ENCODE measurements at places on chromosomes 7 and 10.
A peak's percentile ranks its signal among the peaks of the same experiment; 100 is the strongest.

- no peak for DNase-seq
These were observed 58.0 kb downstream of the ABLIM1 start for GRCh38 chr10:114600057-114600456.

GRCh38 chr10:60237977-60238758 lies 151.5 kb downstream of the ANK3 start:
- no peak for DNase-seq

GRCh38 chr10:49370326-49371100 lies 25.4 kb downstream of the DRGX start:
- DNase-seq, result no peak

DNA sequence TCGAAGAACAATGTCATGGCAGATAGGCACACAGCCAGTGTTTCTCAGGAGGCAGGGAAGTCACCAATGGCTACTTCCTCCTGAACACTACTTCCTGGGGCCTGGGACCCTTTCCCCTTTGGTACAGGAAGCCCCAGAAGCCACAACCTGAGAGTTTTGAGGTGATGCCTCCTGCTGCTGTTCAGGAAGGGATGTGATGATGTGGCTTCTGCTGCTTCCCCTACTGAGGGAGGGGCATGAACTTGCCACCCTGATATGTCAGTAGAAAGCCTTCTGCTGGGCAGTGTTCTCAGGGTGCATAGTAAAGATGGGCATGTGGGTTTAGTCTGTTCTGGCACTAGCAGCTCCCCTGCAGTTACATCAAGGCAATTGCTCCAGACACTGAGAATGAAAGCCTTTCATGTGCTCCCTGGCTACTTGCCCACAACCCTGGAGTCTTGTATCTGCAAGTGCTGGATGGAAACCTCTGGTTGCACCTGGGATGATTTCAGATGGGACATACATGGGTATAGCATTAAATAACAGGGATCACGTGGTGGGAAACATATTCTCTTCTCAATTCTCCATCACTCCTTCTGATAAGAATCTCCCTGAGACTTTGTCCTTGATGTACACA lies 69.3 kb downstream of the ADRA2A start:
- no peak for DNase-seq

DNA sequence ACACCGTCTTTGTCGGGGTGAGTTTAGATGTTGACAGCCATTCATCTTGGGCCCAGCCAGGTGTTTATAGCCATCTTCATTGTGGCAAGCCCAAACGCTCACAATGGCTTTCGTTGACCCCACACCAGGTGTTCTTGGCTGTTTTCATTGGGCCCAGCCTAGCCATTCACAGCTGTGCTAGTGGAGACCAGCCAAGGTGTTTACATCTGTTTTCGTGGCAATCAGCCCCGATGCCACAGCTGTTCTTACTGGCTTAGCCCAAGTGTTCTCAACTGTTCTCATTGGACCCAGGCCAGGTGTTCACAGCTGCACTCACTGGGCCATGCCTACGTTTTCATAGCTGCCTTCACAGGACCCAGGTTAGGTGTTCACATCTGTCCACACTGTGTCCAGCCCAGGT lies 7.7 kb downstream of the FRG2B start:
- DNase-seq, result no peak

GRCh38 chr7:128067983-128068382 lies 36.7 kb upstream of the LRRC4 start:
- no peak for DNase-seq

DNA sequence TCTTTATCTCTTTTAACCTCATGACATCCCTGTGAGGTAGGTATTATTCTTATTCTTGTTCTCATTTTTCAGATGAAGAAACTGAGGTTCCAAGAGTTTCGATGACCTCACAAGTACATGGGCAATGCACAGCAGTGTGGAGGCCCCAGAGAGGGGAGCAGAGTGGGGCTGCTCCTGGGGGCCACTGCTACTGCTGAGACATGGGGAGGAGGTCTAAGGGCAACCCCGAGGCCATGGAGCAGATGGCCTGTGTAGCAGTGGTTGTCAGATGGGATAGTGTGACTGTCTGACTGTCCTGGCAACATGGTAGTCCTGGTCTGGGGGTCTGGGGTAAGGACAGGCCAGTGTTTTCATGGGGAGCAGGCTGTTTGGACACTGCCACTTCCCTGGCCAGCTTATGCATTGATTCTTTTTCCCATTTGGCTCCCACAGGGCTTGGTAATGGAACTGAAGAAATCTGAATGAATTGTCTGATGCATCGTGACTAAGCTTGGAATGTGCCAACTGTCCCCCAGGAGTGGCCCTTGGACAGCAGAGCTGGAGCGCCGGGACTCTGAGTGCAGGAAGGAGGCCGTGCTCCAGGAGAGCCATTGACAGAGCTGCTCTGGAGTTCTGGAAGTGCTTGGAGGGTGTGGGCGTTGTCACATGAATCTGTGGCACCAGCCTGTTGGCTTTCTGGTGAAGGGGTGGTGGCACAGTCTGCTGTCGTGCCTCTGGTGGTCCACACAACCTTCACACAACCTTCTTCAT lies 40.9 kb downstream of the ADRA2A start:
- no peak for DNase-seq

- no peak for DNase-seq
These were observed 34.1 kb upstream of the PITRM1 start for GRCh38 chr10:3206511-3207157.

DNA sequence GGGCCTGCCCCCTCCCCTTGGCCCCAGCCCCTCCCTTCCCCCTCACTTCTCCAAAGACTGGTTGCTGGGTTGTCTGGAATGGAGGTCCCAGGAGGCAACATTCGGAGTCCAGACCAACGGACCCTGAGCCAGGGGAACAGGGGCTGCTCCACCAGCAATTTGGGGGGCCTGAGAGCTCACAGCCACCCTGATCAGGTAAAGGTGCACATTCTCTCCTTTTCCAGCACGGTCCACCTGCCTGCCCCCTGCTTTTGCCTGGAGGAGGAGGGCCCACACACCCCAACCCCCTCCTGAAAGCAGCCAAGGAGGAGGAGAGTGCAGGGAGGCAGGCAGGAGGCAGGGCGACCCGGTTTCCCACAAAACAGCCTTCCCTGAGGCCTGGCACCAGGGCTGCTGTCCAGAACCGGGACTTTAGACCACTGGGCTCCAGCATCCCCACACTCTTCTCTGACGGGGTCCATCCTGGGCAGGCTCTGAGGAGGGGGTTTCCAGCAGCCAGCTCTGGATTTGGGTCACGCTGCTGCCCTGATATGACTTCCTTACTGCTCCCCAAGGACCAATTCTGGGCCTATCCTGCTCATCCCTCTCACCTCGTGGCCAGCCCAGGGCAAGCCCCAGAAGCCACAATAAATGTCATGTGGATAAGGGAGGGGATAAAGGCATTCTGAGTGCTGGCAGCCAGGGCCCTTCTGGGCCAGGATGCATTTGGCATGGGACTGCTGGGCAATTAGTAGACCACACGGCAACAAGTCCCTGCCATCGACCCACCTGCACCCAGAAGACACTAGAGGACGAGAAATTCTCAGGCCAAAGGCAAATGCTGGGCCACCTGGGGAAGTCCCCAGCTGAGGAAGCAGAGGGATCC lies 1.1 kb upstream of the CAMK2B start:
- peak; percentile 42 for DNase-seq

DNA sequence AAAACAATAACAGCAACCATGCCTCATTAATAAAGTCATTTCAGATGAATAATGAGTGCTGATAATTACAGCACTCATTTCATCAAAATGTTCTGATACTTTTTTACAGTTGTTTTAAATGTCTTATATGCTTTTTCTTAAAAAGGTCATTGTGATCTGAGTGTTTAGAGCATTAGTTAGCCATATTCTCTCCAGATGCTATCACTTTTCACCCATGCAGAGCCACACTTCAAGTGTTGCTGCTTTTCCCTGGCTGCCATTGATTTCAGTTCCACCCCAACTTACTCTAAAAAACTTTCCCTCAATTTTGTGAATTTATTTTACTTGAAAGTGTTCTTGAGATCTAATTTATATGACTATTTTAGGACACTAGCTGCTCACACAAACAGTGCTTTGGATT lies 41.8 kb downstream of the NUP205 start:
- no peak for DNase-seq

GRCh38 chr7:94130716-94131115 lies 126.6 kb upstream of the BET1 start:
- no peak for DNase-seq

DNA sequence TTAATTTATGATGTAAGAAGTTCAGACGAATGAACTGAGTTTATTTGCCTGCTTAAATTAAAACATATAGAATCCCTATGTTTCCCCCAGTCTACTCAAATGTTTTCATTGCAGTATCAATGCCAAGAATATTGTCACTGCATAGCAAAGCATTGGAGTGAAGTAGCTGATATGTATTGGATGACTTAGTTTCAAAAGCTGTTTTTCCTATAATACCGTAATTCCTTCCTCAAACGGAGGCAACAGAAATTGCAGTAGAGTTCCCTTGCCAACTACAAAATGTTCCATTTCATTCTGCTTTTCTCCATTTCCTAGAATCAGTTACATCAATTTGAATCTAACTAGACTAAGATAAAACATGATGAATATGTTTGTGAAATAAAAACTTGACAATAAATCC lies 174.1 kb downstream of the CNTNAP2 start:
- no peak for DNase-seq

GRCh38 chr10:93915598-93915997 lies 21.8 kb downstream of the SLC35G1 start:
- no peak for DNase-seq

DNA sequence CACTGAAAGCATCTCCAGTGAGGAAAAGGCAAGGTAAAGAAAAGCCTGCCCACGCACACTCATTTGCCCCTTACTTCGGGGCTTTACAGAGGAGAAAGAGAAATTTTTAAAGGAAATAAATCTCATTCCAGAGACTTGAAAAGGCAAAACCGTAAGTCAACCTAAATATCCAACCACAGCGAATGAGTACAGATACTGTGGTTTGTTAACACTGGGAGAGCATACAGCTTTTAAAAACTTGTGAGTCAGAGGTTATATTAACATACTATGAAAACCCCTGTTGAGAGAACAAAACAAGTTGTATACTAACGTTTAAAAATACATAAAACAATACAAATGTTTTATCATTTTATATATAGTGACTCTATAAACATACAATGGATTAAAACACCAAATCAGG lies 28.6 kb upstream of the ST7 start:
- DNase-seq, result no peak

DNA sequence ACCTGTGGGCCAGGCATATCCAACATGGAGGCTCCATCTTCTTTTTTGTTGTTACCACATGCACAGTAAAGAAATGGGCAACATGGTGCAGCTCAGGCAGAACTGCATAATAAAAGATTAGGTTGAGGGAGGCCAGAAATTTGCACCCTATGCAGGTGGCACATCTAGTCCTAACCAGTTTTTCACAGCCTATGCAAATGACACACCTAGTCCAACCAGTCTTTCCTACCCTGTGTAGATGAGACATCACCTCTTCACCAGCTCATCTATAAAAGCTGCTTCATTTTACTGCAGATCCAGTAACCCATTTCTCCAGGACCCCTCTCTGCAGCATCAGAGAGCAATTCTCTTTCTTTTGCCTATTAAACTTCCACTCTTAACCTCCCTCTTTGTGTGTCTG lies 411.0 kb upstream of the PCDH15 start:
- DNase-seq, result no peak

- no peak for DNase-seq
These were observed 93.0 kb downstream of the ABLIM1 start for GRCh38 chr10:114565066-114565465.

DNA sequence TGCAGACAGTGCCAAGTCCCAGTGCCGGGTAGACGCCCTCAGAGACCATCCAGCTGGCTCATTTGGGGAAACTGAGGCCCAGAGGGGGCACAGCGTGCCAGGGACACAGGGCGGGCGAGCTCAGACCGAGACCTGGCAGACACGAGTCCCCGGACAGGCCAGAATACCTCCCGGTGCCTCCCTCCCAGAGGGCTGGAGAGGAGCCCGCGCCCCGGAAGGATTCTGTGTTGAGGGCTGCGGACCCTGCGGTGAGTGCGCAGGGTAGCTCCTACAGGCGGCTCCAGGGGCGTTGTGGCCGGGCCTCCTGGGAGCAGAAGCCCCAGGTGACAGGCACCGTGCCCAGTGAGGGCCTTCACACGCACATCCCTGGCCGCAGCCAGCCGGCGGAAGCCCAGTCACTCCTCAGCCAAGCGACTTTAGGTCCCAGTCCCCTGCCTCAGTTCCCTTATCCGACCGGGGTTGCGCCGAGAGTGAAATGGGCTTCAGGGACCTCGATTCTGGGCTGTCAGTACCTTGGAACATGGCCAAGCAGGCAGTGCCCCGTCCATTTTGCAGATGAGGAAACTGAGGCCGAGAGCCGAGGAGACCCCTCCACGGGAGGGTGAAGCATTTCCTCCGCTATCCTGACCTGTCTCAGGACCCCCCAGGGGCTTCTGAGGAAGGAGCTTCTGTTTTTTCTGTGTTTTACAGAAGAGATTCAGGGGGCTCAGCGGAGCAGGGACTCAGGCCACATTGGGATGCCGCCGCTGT lies 73.6 kb downstream of the ELFN1 start:
- no peak for DNase-seq

- no peak for DNase-seq
These were observed 92.0 kb downstream of the KCNMA1 start for GRCh38 chr10:77545585-77545984.

DNA sequence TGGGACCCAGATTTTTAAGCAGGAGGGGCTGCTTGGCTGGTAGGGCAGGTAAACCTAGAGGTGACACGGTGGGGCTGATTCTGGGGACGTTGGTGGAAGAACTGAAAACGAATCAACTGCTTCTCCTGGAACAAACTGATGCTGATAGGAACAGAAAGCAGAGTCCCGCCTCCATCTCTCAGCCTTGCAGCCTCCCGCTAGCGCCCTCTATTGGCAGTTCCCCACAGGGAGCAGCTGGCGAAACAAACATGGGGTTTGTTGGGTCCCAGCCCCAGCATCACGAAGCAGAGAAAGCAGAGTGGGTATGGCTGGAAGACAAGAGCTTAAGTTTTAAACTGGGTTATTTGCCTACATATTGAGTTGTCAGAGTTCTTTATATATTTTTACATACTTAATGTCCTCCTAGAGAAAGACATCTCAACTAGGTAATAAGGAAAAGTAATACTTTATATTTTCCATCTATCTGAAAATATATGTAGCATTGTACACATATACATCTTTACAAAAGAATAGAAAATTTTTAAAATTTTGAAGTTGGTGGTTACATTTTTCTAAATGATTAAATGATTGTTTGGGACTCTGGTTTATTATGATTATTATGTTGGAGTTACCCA lies 42.3 kb upstream of the FOXI2 start:
- DNase-seq, result no peak

DNA sequence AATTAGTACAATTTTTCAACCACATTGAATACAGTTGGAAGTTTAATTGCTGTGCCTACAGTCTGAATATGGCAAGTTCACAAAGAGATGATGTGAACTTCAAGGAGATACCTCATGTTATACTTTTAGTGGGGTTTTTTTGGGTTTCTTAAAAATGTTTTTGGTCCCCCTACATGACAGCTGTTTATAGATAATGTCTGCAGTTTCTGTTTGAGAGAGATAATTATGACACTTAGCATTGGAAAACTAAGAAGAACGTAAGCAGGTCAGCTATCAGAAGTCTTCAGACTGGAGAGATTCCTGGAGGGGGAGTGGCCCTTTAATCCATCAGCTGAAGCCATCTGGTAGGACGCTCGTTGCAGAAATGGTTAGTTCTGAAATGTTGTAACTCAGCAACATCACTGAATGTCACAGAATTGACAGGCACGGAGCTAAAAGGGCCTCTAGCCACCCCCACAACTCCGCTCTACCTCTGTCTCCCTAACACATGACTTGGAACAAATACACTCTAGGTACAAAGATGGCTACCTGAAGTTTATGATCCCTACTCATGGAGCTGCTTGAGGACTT lies 29.0 kb downstream of the TIMM23 start:
- no peak for DNase-seq

- no peak for DNase-seq
These were observed 65.9 kb downstream of the BBS9 start for GRCh38 chr7:33195264-33195663.

- DNase-seq, result no peak
These were observed 8.4 kb downstream of the NACAD start for GRCh38 chr7:45080265-45080957.
